ENCODE measurements at places on chromosomes 7 and 10. TPM values are rescaled to one million over a fixed set of nuclear protein-coding genes. Genes with fewer than 3 reads are reported as not detected.

Gene FEZF1
- total RNA-seq, result not detected

Gene TMEM139
- 12.3 TPM for total RNA-seq

Gene RASA4B
- total RNA-seq, result 7.5 TPM

Gene GLI3
- 2.0 TPM for total RNA-seq

Gene TRDMT1
- 3.8 TPM for total RNA-seq

Gene SPDYE3
- not detected for total RNA-seq

Gene PCGF5
- 42.8 TPM for total RNA-seq

Gene SLC13A4
- total RNA-seq, result 0.12 TPM

Gene CRYGN
- total RNA-seq, result not detected

Gene IPMK
- 2.5 TPM for total RNA-seq

Gene STAG3
- total RNA-seq, result not detected

Gene PRLHR
- not detected for total RNA-seq

Gene PTN
- total RNA-seq, result 26.2 TPM

Gene PRF1
- 1.4 TPM for total RNA-seq

Gene HOXA3
- 0.30 TPM for total RNA-seq

Gene CYP3A7
- total RNA-seq, result 0.82 TPM

Gene BICC1
- total RNA-seq, result 15.7 TPM

Gene CUBN
- 0.94 TPM for total RNA-seq

Gene MUC3A
- total RNA-seq, result not detected

Gene ARHGAP19
- total RNA-seq, result 5.0 TPM

Gene TCAF2
- total RNA-seq, result 1.4 TPM
